NCI-H1105 (cell line): ENCODE measurements at places on chromosomes 7 and 10.

GRCh38 chr10:30770229-30770628, 140.7 kb upstream of the LYZL2 start:
- no peak for DNase-seq

GRCh38 chr10:116740971-116741370, 1.4 kb downstream of the HSPA12A start:
- no peak for DNase-seq

DNA sequence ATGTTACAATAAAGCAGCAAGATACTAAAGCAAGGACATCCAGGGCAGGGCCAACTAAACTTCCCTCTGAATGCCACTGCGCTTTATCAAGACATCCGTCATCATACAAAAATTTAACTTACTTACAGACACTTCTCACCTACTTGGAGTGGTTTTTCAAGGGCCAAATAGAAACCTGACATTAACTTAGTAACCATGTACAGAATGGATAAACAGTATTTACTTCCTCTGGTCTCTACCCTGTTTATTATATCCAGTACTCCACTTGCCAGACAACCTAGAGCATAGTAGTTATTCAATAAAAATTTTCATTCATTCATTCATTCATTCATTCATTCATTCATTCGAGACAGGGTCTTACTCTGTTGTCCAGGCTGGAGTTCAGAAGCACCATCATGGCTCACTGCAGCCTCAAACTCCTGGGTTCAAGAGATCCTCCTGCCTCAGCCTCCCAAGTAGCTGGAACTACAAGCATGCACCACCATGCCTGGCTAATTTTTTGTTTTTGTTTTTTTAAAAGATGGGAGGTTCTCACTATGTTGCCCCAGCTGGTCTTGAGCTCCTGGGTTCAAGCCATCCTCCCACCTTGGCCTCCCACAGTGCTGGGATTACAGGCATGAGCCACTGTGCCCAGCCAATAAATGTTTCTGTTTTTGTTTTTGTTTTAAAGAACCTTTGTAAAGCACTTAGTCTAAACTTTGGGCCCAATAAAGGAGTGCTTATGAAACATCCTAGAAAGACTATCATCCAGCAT, 19.0 kb downstream of the SMURF1 start:
- no peak for DNase-seq

GRCh38 chr10:125006188-125006680, 64.3 kb downstream of the ZRANB1 start:
- no peak for DNase-seq

GRCh38 chr10:62373995-62374861, at the start of gene ZNF365:
Gene ZNF365, plus strand, starts transcription at chr10:62374369. Its CDS starts 1,825 bp downstream, at chr10:62376194.
- peak; percentile 37 for DNase-seq

DNA sequence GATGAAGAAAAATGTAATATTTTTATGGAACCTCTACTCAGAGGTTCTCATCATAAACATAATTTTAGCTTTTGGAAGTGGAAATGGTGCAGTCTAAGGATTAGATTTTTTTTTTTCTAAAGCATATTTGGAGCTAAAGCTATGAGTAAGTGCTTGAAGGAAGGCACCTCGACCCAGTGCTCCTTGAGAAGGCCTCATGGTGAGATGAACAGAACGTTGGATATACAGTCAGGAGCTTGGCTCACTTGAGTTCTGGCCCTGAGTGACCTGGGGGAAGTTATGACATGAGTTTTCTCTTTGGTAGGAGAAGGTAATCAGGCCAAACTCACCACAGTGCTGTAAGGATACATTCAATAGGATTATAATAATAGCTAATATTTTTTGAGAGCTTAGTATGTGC, 163.3 kb downstream of the JCAD start:
- DNase-seq, result no peak

DNA sequence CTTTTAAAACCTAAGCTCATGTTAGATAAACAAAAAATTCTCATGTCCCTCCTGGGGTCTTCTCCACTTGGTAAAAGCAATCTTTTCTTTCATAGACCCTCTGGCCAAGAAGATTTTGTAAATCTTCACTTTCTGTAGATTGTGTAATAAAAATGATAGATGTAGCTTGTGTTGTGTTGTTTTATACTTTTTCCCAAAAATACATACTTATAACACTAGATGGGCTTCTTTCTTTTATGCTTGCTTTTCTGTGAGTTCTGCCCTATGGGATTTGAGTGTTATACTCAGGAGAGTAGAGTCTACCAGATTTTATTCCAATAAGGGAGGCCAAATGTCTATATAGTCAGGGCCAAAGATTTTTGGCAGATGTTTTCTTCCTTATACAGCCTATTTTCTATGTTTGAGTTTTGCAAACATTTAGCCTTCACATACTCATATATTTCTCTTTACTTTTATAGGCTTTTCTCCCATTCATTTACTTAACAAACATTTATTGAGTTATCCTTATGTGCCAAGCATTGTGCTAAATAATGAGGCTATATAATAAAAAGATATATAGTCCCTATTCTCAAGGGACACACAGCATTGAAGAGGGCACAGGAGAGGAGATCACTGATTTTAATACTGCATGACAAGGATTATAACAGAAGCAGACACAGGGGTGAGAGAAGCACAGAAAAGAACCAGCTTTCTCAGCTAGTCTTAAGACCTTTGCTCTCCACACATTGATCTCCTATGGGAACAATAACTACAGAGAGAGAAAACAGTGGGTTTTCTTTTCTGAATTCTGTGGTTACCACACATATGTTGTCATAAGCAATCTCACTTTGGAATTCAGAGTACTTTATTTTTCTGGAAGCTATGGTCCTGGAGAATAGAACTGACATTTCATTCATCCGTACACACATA, 58.0 kb upstream of the PNLIP start:
- DNase-seq, result no peak

GRCh38 chr7:110831419-110831818, 259.5 kb upstream of the LRRN3 start:
- no peak for DNase-seq

GRCh38 chr7:40437498-40437897, 302.7 kb downstream of the SUGCT start:
- no peak for DNase-seq

DNA sequence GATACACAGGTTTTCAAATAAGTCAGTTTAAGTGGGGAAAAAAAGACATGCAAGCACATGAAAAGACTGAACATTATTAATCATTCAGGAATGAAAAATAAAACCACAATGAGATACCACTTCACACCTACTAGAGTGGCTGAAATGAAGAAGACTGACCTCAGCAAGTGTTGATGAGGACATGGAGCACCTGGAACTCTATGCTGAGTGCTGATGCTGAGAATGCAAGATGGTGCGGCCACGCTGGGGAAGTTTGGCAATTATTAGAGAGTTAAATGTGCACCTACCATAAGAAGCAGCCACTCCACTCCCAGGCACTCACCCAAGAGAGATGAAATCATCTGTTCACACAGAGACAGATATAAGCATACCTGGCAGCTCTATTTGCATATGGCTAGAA, 32.9 kb upstream of the ELFN1 start:
- DNase-seq, result no peak

- peak; percentile 29 for DNase-seq
Measured at GRCh38 chr10:600876-601659, 88.4 kb downstream of the DIP2C start.
